Neural cell (in vitro differentiated cells): ENCODE measurements at places on chromosomes 2 and 18. TPM values are rescaled to one million over a fixed set of nuclear protein-coding genes. Genes with fewer than 3 reads are reported as not detected.

The KCNG2 gene
- not detected in 2 replicates for polyA plus RNA-seq

The BCL2L11 gene
- 2.6 and 42.1 TPM in 2 replicates for polyA plus RNA-seq

The MAP4K3 gene
- polyA plus RNA-seq = 83.0 and 105 TPM in 2 replicates

The FLACC1 gene
- 1.3 and 1.8 TPM in 2 replicates for polyA plus RNA-seq

The PAX3 gene
- polyA plus RNA-seq = 0.52 TPM in 1 of 2 replicates, not detected in the other

The PIEZO2 gene
- polyA plus RNA-seq = 0.12 and 0.30 TPM in 2 replicates

The SKOR2 gene
- not detected in 2 replicates for polyA plus RNA-seq

The SPATA3 gene
- not detected in 2 replicates for polyA plus RNA-seq

The DNAJC5G gene
- not detected in 2 replicates for polyA plus RNA-seq

The C2orf66 gene
- polyA plus RNA-seq = 1.4 and 2.4 TPM in 2 replicates

The TEKT4 gene
- not detected in 2 replicates for polyA plus RNA-seq

The TIMM21 gene
- 59.2 and 73.8 TPM in 2 replicates for polyA plus RNA-seq

The SGPP2 gene
- 0.30 and 0.38 TPM in 2 replicates for polyA plus RNA-seq

The CDK15 gene
- 0.06 and 0.09 TPM in 2 replicates for polyA plus RNA-seq

The CNDP1 gene
- polyA plus RNA-seq = 0.38 and 2.1 TPM in 2 replicates

The VIL1 gene
- polyA plus RNA-seq = 0.06 TPM in 1 of 2 replicates, not detected in the other

The LIPG gene
- polyA plus RNA-seq = 0.72 and 0.85 TPM in 2 replicates

The LHCGR gene
- not detected in 2 replicates for polyA plus RNA-seq

The UGT1A1 gene
- not detected in 2 replicates for polyA plus RNA-seq

The CYP27C1 gene
- 0.84 and 2.3 TPM in 2 replicates for polyA plus RNA-seq

The ALPI gene
- not detected in 2 replicates for polyA plus RNA-seq

The TRIM43 gene
- not detected in 2 replicates for polyA plus RNA-seq

The LOXHD1 gene
- not detected in 2 replicates for polyA plus RNA-seq

The GCKR gene
- 2.3 and 2.5 TPM in 2 replicates for polyA plus RNA-seq

The TFPI gene
- polyA plus RNA-seq = 0.51 TPM in 1 of 2 replicates, not detected in the other

The ZEB2 gene
- polyA plus RNA-seq = 1.6 and 2.2 TPM in 2 replicates
